ENCODE measurements at places on chromosomes 16 and 17. TPM values are rescaled to one million over a fixed set of nuclear protein-coding genes. Genes with fewer than 3 reads are reported as not detected.

Gene TMEM256
- 141 TPM for total RNA-seq

Gene RCVRN
- 0.28 TPM for total RNA-seq

Gene ANKRD13B
- total RNA-seq = 13.0 TPM

Gene SPN
- 0.33 TPM for total RNA-seq

Gene RAP1GAP2
- 4.9 TPM for total RNA-seq

Gene SMIM36
- total RNA-seq = 0.26 TPM

Gene TPSB2
- total RNA-seq = not detected

Gene CDH1
- 0.23 TPM for total RNA-seq

Gene DLX3
- total RNA-seq = 0.68 TPM

Gene GOSR2
- 37.4 TPM for total RNA-seq

Gene TBC1D3G
- not detected for total RNA-seq

Gene GPRC5C
- total RNA-seq = 20.4 TPM

Gene KCNJ12
- 2.0 TPM for total RNA-seq

Gene PRSS21
- total RNA-seq = not detected

Gene CDC27
- total RNA-seq = 41.1 TPM

Gene DYNC1LI2
- total RNA-seq = 204 TPM

Measured in motor neuron (in vitro differentiated cells).